ENCODE measurements at places on chromosomes 5 and 9.

DNA sequence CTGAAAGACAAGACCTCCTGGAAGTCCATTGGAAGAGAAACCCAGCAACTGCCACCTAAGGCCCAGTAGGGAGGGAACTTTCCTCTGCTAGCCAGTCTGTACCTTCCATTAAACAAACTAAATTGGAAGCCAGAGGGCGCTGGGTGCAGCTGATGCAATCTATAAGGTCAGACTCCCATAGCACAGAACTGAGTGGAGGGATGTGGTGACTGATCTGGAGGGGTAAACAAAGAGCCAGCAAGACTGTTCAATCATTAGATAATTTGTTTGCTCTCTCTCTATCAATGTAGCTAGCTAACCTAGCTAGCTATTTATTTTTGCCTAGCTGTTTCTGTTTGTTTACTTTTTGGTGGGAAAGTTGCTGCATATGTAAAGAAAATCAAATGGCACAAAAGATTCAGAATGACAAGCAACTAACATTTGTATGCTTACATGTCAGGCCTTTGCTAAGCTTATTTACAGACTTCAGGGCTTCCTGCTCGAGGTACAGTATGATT lies 291.8 kb upstream of the DAB2 start:
- DNase-seq, result no peak

- DNase-seq, result no peak
Measured at GRCh38 chr9:126025991-126026390, 278.8 kb downstream of the PBX3 start.

DNA sequence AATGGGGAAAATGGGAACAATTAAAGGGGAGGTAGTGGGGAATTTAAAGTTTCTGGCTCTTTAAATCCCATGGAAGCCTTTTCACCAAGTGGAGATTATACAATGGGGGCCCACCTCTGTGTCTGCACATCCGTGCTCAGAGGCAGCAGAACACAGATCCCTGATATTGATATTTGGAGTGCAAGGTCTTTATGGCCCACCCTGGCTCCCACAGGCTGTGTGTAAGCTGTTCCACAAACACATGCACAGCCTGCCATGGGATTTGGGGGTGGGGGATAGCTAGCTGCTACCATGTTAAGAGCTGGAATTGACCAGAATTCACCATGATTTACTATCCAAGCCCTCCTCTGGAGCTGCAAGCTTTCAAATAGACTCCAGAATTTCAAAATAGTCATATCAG lies 55.9 kb downstream of the RASGEF1C start:
- DNase-seq, result no peak

GRCh38 chr5:58860680-58861079 lies 277.8 kb downstream of the RAB3C start:
- no peak for DNase-seq

- no peak for DNase-seq
Measured at GRCh38 chr9:127182901-127183746, 60.7 kb upstream of the ANGPTL2 start.

- DNase-seq, result no peak
Measured at GRCh38 chr9:135461936-135462335, 17.6 kb upstream of the PPP1R26 start.

DNA sequence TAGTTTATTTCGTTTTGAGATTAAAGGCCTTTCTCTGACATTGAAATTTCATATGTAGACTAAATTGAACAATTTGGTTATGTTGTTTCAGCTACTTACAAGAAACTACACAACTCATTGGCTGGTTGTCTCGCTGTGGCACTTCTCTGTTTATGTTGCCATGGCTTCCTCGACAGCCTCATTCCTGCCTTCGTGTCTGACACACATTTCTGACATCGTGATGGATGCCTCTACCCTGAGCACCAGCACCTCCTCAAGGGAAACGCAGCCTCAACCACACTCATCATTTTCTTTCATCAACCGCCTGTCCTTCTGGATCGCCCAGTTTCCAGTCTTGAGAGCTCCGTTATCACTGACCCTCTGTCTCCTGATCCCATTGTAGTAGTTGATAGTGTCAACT lies 562.8 kb downstream of the PDE4D start:
- DNase-seq, result no peak

DNA sequence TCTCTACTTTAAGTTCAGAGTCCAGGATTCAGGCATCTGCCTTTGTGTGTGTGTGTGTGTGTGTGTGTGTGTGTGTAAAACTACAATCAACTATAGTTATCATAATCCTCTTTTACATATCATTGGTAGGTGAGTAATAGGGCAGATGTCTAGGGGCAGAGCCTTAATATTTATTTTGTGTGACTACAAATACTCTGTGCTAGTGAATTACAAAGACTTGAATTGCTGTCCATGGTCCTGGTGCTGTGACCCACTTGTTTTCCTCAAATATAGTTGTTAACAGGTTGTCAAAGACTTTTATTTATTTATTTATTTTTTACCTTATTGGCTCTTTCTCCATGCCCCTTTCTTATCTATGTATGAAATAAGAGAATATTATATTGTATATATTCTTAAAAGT lies 196.8 kb downstream of the ANXA1 start:
- DNase-seq, result no peak

GRCh38 chr5:149317281-149318048 lies 27.8 kb upstream of the GRPEL2 start:
- DNase-seq, result no peak

DNA sequence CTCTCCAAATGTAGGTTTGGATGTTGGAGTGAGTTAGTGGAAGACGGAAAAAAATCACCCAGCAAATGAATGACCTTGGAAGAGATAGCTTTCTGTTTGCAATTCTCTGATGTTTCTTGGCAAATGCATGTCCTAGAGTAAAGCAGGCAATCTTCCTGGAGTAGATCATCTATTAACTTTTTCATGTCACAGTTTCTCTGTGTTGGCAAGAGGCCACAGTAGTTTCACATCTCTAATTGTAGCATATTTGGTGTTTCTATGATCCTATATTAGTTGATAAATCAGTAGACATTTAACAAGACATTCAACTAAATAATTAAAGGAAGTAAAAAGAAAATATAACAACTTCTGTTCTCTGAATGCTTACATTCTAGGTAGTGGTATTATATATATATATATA lies 138.2 kb upstream of the MINAR2 start:
- DNase-seq, result no peak

DNA sequence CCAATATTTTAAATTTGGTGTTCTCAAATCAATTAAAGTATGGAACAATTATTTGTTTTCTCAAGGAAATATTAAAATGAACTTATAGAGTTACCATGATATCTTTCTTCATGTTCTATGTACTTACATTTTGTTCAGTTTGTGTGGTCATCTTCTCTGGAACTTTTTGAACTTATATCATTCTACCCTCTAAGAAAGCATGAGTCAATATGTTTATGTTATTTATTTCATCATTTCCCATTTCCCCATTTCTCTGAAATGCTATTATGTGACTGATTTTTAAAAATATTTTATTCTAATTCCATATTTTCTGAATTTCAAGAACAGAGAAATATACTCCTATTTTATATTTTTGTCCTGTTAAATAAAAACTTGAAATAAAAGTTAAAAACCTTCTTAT lies 123.5 kb upstream of the ACOT12 start:
- DNase-seq, result no peak

DNA sequence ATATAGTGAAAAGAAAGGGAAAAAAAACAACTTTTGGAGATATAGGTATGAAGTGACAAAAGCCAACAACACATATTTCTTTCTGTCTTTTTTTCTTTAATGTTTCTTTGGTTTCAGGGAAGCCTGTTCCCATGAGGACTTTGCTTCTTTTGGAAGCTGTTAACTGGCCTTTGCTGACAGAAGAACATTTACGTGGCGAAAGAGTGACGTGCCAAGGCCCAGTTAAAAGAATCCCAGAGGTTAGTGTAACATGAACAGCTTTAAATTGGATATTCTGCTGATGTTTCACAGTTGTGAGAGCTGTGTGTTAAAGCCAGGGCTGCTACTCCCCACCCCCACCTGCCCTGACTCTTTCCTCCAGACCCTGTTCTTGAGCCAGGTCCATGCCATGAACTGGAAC lies 275.9 kb downstream of the CRB2 start:
- no peak for DNase-seq

DNA sequence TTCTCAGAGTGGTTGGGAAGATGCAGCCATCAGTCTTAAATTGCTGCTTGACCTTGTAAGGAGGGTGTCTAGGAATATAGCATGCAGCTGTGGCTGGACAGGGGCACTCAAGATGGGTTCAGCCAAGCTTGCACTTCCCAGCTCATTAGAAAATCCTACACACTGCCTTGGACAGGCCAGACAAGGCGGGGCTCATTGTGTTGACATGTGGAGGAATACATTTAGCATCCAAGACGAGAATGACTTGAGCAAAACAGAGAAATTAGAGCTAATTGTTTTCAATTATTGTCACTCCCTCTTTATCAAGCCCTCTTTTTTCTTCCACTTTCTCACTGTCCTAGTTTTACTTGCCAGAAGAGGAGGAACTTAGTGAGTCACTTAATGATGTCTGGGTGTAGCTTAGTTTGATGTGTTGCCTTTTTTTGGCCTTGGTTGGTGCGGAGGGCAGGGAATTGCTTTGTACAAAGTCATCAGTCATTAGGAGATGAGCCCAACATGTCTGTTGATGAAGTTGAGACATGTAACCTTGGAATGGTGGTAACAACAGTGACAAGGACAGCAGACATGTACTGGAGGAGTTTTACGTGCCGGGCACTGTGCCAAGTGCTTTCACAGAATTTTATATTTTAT lies 1219.3 kb upstream of the WWC1 start:
- DNase-seq, result no peak

- no peak for DNase-seq
Measured at GRCh38 chr5:148811756-148812155, 14.7 kb upstream of the ADRB2 start.

GRCh38 chr5:142141463-142141862 lies 32.9 kb downstream of the NDFIP1 start:
- DNase-seq, result no peak

DNA sequence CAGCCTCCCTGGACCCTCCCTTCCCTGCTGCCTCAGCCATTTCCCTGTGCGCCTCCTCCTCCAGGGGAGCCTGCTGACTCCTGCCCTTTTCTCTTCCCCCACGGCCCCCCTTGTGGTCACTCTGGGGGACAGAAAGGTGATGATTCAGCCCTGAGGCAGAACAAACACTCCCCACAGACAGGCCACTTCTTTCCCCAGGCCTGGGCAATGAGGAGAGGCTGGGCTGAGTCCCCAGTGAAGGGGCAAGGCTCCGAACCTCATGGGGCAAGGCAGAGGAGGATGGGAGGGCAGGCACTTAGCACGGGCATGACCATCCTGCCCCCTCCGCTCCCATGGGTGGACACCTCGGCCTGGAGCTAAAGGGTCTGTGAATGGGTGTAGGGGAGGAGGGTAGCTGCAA lies 21.0 kb downstream of the CSF1R start:
- DNase-seq, result no peak

DNA sequence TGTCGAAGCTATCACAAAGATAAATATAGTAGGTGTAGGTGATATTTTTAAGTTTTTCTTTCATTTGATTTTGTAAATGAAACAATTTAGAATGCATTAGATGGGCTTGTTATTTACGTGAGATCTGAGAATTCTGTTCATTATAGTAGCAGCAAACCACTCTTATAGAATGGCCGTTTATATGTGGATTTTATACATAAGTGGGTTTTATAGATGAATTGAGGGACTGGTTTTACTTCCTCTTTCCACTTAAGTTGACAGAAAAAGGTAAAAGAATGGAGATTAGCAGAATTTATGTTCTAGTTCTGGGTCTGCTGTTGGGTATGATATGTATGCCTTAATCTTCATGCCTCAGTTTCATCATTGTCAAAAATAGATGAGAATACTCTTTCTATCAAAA lies 5.6 kb downstream of the RMI1 start:
- no peak for DNase-seq

GRCh38 chr5:73642344-73642743 lies 16.3 kb downstream of the ARHGEF28 start:
- DNase-seq, result no peak

- no peak for DNase-seq
Measured at GRCh38 chr5:142845954-142846398, 75.8 kb downstream of the ARHGAP26 start.

DNA sequence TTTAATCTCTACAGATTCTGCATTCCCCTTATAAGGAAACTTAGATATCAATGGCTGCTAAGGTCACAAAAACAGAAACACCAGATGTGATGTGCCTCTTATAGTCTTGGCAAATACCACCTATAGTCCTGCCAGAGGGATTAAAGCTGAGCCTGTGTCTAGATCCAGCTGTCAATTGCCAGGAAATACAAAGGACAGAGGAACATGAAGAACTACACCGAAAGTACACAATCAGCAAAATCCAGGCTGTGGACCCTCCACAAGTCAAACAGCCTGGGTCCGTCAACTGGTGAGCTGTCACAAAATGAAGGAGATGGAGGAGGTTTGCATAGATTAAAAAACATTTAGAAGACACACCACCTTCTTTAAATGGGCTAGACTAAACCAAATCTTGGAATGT lies 85.4 kb downstream of the KLF4 start:
- no peak for DNase-seq

- no peak for DNase-seq
Measured at GRCh38 chr5:85205430-85205829, 820.8 kb upstream of the EDIL3 start.

DNA sequence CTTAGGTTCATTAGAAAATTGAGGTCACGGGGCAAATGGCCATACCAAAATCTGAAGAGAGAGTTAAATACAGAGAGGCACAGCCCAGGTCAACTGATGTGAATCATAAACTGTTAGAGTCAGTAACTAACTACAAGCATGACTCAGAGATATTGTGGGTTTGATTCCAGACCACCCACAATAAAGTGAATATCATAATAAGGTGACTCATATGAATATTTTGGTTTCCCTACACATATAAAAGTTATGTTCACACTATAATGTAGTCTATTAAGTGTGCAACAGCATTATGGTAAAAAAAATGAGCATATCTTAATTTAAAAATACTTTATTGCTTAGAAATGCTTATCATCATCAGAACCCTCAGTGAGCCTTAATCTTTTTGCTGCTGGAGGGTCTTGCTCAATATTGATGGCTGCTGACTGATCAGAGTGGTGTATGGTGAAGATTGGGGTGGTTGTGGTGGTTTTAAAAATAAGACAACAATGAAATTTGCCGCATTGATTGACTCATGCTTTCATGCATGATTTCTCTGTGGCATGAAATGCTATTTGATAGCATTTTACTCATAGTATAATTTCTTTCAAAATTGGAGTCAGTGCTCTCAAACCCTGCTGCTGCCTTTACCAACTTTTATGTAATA lies 53.1 kb upstream of the EDIL3 start:
- DNase-seq, result no peak

GRCh38 chr5:131984956-131985665 lies 26.3 kb downstream of the ACSL6 start:
- no peak for DNase-seq

DNA sequence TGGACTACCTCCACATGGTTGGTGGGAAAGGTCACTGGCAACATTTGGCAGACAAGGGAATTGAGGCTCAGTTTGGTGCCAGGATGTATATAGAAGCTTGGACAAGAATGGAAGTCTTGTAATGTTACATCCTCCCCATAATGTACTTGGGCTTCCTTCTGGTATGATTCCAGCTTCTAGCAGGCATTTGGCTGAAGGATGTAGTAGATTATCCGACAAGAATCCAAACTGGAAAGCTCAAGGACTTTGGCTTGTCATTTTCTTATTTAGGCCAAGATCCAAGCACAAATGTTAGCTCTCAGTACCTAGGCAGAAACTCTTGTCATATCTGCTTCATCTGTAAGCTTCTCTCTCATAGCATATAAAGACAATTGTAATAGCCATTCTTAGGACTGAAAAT lies 209.1 kb downstream of the MAPKAP1 start:
- DNase-seq, result no peak

GRCh38 chr5:133751421-133751820 lies 139.1 kb upstream of the FSTL4 start:
- DNase-seq, result no peak

All from activated T-helper 1 cell treated with anti-CD3 and anti-CD28 coated beads, Interleukin-2, amount 50 U/mL, for 16 hours (primary cell).